T-helper 2 cell (primary cell): ENCODE measurements at places on chromosomes 4 and X.
A peak's percentile ranks its signal among the peaks of the same experiment; 100 is the strongest.

GRCh38 chrX:23952391-23952790 lies 44.6 kb downstream of the CXorf58 start:
- DNase-seq, result no peak

DNA sequence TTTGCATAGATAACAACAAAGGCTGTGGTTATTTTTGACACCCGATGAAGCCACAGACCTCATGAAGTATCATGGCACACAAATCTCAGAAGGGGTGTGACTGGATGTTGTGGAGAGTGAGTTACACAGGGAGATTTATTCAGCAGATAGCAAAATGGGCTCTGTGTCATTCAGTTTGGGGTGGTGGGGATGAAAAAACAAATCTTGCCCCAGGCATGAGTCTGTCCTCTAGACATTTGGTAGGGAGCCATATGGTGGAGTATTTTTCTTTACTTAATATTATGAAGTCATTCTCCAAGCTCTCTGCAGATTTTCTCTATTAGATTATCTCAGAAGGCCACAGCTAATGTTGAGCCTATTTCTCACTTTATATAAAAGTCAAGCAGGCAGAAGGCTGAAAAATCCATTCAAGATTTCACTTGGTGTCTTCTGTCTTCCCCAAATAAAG lies 277.1 kb upstream of the TENM3 start:
- DNase-seq, result no peak

GRCh38 chr4:129336457-129337227 lies 240.7 kb downstream of the C4orf33 start:
- no peak for DNase-seq

DNA sequence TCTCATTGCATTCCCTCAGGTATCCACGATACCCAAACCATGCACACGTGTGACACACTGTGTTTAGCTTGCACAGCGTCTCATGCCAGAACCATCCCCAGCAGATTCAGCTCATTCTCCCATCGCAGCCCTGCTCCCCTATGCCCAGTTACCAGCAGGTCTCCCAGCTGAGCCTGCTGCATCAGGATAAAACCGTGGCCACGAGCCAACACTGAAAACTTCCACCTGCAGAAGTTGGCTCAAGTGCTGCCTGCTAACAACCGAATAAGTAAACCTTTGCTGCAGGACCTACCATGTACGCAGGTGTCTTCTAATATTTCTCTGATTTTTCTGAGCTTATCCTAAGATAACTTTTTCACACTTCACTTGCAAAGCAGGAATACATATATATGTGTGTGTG lies 120.4 kb upstream of the STS start:
- no peak for DNase-seq

DNA sequence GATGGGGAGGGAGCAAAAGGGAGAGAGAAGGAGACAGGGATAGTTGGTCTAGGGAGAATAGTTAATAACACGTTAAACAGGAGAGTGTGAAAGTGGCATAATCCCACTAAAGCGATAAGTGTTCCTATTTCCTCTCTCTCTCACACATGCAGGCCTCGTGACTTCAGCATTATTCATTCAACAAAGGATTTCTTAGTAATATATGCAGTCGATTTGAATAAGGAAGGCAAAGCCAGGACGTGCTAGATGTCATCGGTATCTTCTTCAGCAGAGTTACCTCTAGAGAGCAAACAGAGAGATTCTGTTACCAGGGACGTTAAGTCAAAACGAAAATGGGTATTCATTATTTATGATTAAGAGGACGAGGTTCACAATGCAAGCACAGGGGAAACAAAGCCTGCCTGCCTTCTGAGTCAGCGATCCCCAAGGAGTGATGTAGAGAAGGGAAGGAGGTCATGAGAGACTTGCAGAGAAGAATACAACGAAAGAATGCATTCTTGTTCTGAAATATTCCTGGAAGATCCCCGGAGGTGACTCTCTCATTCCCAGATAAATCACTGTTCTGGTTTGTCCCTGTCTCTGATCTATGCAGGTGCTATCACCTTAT lies 1048.4 kb downstream of the NLGN4X start:
- DNase-seq, result no peak

DNA sequence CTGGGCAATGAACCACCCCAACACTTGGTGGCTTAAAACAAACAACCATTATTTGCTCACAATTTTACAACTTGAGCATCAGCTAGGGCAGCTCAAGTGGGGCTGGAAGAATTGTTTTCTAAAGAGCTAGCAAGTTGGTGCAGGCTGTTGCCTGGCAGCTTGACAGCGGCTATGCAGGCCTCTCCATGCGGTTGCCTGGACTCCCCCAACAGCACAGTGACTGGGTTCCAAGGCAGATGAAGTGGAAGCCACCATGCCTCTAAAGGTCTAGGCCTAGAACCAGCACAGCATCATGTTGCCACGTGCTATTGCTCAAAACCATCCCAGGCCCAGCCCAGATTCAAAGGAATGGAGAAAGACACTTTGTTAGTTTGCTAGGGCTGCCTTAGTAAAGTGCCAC lies 114.8 kb downstream of the BCOR start:
- no peak for DNase-seq

DNA sequence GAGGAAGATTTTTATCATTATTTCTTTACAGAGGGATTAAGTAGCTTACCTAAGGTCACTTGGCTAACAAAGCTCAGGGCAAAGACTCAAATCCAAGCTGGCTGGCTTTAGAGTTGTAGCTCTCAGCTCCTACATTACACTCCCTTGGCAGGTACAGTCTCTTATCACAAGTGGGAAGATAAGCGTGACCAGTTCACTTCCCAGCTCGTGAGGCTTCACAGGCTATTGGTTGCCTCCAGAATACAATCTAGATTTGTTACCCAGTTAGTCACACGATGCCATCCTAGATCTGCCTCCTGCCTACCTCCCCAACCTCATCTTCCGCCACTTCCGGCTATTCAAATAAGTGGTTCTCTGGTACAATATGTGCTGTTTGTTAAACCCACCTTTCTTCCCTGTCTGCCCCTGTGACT lies 3.7 kb downstream of the MMRN1 start:
- DNase-seq, result no peak

- DNase-seq, result peak; percentile 87
Measured at GRCh38 chr4:80911458-80911857, 119.0 kb upstream of the BMP3 start.

DNA sequence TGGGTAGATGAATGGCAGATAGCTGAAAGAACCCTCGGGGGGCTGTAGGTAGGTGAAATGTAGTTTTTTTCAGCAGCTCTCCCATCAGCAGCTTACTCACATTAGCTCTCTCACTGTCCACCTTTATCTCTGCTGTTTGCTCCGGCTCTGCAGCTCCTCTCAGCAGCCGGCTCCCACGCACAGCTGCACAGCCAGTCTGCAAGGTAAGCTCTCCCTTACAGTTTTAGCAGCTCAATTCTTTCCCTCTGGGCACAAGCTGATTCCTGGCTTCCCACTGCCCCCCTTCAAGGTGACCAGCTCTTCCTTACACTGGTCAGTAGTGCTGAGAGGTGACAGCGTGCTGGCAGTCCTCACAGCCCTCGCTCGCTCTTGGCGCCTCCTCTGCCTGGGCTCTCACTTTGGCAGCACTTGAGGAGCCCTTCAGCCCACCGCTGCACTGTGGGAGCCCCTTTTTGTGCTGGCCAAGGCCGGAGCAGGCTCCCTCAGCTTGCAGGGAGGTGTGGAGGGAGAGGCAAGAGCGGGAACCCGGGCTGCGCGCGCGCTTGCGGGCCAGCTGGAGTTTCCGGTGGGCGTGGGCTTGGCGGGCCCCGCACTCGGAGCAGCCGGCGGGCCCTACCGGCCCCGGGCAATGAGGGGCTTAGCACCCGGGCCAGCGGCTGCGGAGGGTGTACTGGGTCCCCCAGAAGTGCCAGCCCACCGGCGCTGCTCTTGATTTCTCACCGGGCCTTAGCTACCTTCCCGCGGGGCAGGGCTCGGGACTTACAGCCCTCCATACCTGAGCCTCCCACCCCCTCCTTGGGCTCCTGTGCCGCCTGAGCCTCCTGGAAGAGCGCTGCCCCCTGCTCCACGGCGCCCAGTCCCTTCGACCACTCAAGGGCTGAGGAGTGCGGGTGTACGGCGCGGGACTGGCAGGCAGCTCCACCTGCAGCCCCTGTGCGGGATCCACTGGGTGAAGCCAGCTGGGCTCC lies 393.6 kb downstream of the CENPC start:
- DNase-seq, result no peak

DNA sequence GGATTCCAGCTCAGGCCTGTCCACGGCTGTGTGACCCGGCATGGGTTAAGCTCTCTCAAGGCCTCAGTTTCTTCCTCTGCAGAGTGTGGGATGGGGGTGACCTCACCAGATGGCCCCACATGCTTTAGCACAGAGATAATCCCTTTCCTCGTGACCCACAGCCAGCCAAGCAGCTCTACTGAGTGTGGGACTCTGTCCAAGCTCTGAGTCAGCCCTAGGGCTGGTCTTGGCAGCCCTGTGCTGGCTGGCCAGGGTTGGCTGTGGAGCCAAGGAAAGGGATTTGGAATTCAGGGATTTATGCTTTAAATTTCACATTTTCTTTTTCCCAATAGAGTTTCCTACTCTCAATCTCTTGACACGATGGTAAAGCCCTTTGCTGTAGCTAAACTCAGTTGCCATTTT lies 19.7 kb upstream of the SPON2 start:
- DNase-seq, result no peak

DNA sequence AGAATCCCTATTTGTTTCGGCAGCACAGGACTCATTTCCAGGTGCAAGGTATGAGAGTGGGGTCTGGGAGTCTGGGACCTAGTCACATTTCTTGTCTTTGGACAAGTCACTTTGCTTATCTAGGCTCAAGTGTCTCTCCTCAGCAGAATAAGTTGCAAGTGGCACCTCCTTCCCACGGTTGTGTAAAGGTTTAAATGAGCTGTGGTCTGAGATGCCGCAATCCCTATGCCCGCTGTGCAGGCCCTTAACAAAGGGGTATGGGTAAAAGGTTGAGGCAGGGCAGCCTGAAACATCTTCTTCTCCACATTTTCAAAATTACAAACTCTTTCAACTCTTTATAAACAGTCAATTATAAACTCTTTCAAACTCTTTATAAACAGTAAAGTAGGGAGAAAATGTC lies 93.7 kb downstream of the RTL5 start:
- DNase-seq, result no peak

- no peak for DNase-seq
Measured at GRCh38 chr4:13233755-13234154, 250.4 kb downstream of the RAB28 start.

DNA sequence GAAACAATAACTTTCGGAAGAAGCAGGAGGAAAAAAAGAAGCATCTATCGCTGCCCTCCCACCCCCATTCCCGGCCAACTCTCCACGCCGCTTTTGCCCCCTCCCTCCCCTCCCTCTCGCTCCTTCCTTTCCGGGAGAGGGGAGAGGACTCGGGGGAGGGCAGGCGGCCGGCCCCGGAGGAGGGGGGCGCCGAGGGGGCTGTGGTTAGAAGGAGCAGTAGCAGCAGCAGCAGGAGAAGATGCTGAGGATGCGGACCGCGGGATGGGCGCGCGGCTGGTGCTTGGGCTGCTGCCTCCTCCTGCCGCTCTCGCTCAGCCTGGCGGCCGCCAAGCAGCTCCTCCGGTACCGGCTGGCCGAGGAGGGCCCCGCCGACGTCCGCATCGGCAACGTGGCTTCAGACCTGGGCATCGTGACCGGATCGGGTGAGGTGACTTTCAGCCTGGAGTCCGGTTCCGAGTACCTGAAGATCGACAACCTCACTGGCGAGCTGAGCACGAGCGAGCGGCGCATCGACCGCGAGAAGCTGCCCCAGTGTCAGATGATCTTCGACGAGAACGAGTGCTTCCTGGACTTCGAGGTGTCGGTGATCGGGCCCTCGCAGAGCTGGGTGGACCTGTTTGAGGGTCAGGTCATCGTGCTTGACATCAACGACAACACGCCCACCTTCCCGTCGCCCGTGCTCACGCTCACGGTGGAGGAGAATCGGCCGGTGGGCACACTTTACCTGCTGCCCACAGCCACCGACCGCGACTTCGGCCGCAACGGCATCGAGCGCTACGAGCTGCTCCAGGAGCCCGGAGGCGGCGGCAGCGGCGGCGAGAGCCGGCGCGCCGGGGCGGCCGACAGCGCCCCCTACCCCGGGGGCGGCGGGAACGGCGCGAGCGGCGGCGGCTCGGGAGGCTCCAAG lies 1.3 kb downstream of the PCDH7 start:
- DNase-seq, result no peak

GRCh38 chr4:498328-498904 lies 540 bp downstream of the ZNF721 start:
- DNase-seq, result peak; percentile 30

DNA sequence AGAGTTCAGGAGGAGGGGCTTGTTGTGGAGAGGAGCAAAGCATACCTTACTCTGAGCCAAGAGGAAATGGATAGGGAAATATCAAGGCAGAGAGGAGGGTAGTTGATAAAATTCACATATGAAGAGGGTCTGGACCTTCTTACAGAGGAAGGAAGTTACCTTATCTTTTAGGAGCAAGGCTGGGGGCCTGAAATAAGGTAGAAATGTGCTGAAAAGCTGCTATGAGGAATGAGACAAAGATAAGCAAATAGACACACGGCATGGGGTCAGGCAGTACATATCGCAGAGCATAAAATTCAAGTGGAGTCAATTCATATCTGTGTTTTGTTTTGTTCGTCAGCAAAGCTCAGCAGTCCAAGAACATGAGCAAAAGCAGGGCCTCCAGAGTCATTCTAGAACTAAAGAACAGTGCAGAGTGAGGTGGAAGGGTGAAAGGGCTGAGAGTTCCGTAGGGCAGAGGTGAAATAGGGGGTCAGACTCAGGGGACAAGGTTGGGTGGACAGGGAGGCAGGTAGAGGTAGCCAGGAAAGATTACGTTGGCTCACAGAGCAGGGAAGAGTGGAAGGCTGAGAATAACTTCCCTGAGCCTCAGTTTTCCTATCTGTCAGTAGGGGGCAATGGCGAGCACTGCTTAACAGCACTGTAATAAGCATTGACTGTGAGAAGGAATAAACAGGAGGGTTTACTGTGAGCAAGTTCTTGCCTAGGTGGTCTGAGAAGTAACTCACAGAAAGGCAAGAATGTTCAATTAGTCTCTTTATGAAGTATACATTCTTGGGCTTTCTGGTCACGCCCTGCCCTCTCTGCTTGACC lies 9.2 kb downstream of the VSIG4 start:
- DNase-seq, result no peak

DNA sequence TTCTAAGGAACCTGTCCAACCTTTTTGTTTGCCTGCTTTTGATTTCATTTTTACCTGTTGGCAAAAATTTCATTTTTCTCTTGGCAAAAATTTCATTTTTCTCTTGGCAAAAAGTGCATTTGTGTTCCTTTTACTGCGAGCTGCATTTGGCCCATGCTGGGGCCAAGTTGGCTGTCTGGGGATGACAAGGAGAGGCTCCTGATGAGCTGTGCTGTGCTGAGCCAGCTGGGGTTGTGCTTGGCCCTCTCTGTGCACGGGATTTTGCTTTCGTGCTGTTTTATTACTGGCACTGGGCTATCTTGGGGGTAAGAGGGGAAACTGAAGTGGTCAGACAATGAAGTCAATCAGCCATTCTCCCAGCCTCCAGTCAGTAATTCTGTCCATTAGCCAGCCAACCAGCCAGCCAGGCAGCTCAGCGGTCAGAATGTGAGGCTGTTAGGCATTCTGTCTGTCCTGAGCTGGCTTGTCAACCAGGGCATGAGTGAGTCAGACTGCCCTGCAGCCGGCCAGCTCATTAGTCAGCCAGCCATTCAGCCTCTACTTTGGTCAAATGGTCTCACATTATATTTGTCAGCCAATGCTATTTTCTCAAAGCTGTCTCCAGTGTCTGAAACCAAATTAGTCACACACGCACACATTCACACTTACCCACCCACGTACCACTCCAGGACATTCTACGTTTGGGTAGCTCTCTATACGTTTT lies 56.9 kb upstream of the PRPS1 start:
- DNase-seq, result no peak
